Left lung (tissue), 14 donors: ENCODE measurements at places on chromosomes 2 and 18. TPM values are rescaled to one million over a fixed set of nuclear protein-coding genes. Genes with fewer than 3 reads are reported as not detected.

GALNT14 gene
- 2.1 TPM for total RNA-seq

- H3K27ac ChIP-seq: no peak overlapping the region
- H3K36me3 ChIP-seq: no peaks in the 10 kb centered on the region
- H3K4me3 ChIP-seq: no peak overlapping the region
- peaks cover 8% of the 10 kb centered on the region for H3K4me1 ChIP-seq
- H3K27me3 ChIP-seq: no peaks in the 10 kb centered on the region
Observed at GRCh38 chr18:392928-393573, 107.5 kb downstream of the COLEC12 start.

GRCh38 chr2:122255924-122256323, 500.5 kb downstream of the TSN start:
- DNase-seq: no peak
- no peaks in the 10 kb centered on the region for H3K36me3 ChIP-seq
- H3K27ac ChIP-seq: no peak overlapping the region
- no peak overlapping the region for H3K4me3 ChIP-seq
- no peaks in the 10 kb centered on the region for H3K4me1 ChIP-seq

DNA sequence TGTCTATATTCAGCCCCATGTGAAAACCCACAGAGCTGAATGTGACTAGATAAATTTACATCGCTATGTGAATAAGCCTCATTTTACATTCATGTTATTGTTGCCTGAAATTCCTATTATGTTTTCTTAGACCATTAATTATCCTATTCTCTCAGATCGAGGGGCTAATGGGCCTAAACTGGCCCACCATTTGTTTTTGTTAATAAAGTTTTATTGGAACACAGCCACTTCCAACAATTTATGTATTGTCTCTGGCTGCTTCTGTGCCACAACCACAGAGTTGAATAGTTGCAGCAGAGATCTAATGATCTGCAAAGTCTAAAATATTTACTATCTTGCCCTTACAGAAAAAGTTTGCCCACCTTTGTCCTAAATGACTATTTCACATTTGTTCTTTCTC, 61.0 kb downstream of the KLHL14 start:
- H3K4me3 ChIP-seq: no peak overlapping the region
- DNase-seq: no peak
- H3K27me3 ChIP-seq: no peaks in the 10 kb centered on the region
- H3K36me3 ChIP-seq: no peaks in the 10 kb centered on the region
- H3K4me1 ChIP-seq: no peaks in the 10 kb centered on the region

DNA sequence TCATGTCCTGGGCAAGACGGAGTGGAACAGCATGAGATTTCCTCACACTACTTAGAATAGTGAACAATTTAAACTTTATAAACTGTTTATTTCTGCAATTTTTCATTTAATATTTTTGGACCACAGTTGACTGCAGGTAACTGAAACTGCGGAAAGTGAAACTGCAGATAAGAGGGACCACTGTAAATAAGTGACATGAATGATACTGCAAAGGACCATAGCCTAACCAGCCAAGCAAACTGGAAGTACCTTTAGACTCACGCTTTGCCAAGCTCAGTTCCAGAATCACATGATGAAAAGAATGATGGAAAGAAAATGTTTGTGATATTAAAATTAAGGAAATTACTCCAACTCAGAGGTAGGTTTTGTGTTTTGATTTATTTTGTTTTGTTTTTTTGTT, 94.6 kb upstream of the ITGA4 start:
- no peak overlapping the region for H3K4me3 ChIP-seq
- no peaks in the 10 kb centered on the region for H3K27me3 ChIP-seq
- no peaks in the 10 kb centered on the region for H3K36me3 ChIP-seq

DNA sequence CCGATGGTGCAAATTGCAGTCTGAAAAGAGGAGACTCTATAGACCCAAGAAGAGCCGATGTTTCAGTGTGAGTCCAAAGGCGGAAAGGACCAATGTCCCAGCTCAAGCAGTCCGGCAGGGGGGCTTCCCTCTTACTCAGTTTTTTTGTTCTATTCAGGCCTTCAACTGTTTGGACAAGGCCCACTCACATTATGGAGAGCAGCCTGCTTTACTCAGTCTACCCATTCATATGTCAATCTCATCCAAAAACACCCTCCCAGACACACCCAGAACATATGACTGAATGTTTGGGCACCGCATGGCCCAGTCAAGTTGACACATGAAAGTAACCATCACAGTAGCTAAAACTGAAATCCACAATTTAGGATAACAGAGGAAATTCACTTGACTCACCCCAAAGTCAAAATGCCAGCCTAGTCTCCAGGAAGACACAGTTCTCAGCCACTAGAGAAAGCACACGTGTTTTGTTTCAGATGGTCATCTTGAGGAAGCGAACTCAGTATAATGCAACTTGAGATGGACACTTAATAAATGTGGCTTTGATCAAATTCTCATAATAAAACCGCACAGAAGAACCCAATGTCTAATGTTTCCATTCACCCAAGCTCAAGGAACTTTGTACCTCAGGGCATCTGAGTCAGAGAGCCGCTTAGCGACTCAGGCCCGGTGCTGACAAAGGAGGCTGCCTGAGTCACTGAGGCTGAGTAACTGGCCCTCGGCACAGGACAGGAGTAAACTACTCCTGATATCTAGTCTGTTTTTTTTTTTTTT, 2.4 kb downstream of the FHL2 start:
- DNase-seq: no peak
- no peaks in the 10 kb centered on the region for H3K36me3 ChIP-seq
- peaks cover 10% of the 10 kb centered on the region for H3K4me1 ChIP-seq
- H3K27ac ChIP-seq: no peak overlapping the region
- peaks cover 14% of the 10 kb centered on the region for H3K27me3 ChIP-seq
- H3K4me3 ChIP-seq: no peak overlapping the region

DNA sequence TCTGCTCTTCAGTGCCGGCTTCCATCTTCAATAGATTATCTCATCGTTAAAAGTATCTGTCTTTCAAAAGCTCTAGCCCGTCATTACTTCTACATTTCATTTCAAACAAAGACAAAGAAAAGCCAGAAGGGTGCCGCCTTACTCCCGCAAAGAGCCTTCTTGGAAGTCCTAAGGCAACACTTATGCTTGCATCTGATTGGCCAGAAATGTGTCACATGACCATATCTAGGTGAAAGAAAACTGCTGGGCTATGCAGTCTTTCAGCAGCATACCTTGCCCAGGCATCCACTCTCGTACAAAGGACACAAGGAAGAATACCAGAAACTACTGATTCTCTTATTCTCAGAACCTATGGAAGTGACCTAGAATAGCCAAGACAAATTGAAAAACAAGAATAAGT, 217.1 kb upstream of the SLC35G4 start:
- H3K27me3 ChIP-seq: no peaks in the 10 kb centered on the region
- no peak overlapping the region for H3K4me3 ChIP-seq
- H3K4me1 ChIP-seq: no peaks in the 10 kb centered on the region
- DNase-seq: no peak
- H3K36me3 ChIP-seq: no peaks in the 10 kb centered on the region

GRCh38 chr18:57234346-57234745, 87.5 kb downstream of the BOD1L2 start:
- no peaks in the 10 kb centered on the region for H3K36me3 ChIP-seq
- no peak overlapping the region for H3K27ac ChIP-seq
- H3K4me1 ChIP-seq: no peaks in the 10 kb centered on the region
- DNase-seq: no peak
- no peaks in the 10 kb centered on the region for H3K27me3 ChIP-seq
